Stimulated activated CD4-positive, alpha-beta T cell treated with anti-CD3 and anti-CD28 coated beads, Interleukin-4, amount 100 ng/mL, for 1 hour (primary cell): ENCODE measurements at places on chromosomes 11 and 22.
A peak's percentile ranks its signal among the peaks of the same experiment; 100 is the strongest.

GRCh38 chr11:85819441-85819840 lies 8.5 kb upstream of the SYTL2 start:
- no peak for DNase-seq

GRCh38 chr11:130441719-130442118 lies 6.7 kb upstream of the ADAMTS15 start:
- DNase-seq, result no peak

DNA sequence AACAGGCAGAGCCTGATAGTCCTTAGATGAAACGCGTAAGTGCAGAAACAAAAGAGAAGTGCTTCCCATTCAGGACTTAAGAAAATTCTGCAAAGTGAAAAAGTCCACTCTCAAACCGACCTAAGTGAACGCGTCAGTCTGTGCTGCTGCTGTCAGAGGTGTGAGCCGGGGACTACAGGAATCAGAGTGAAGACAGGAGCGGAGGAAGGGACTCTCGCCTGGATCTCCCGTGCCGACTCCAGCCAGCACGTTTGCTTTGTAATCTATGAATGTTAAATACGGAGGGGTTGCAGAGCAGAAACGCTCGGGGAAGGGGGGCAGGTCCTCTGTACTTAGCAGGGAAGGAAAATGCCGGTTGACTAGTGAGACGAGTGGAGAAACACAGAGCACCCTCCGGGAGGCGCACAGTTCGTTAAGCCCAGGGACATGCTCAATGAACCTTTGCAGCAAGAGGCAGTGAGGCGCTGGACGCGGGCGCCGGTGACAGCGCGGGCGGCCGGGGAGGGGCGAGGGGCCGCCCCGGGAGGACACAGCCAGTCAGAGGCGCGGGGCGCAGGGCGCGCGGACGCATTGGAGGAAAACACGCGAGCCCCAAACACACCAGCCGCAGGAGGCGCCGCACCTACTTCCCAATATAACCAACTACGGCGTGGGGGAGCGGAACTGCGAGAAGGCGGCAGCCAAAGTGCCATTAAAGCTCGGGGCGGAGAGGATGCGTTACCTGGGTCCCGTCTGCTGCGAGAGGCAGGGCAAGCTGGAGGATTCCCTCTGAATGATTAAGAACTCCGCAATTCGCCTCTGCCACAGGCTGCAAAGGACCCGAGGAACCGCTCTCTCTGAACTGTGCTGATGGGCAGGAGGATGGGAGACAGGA lies at the start of gene CNTN5:
Gene CNTN5, plus strand, starts transcription at position 598 of the 874 bp plus-strand sequence.
- DNase-seq, result peak; percentile 10

DNA sequence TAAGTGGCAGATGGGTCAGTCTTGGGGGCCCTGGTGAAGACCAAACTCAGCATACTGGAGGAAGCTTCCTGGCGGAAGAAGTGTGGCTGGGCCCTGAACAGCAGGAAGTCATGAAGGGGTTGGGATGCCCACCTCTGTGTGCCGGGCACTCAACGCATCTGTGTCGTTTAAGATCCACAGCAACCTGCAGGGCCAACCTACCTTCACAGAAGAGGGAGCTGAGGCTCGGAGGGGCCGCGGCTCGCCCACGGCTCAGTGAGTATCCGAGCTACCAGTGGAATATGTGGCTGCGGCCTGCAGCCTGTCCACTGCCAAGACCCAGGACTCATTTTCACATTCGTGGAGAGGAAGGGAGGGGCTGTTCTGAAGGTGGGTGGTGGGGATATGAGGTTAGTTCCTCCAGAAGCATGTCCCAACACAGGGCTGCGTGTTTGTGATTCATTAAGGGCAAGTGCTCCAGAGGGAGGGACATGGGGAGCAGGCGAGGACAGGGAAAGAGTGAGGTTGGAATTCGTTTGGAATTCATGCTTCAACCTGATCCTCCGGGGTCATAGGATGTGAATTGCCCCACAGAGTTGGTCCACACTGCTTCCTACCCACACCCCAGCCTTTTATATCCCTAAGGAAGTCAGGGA lies 99.6 kb downstream of the MPPED1 start:
- no peak for DNase-seq

- no peak for DNase-seq
These were observed 127.4 kb downstream of the LARGE1 start for GRCh38 chr22:33792832-33793231.

- DNase-seq, result no peak
These were observed 30.3 kb downstream of the SLC22A6 start for GRCh38 chr11:62954478-62954877.
